CD4-positive, alpha-beta T cell (primary cell): ENCODE measurements at places on chromosomes 12 and 14.
A peak's percentile ranks its signal among the peaks of the same experiment; 100 is the strongest.

DNA sequence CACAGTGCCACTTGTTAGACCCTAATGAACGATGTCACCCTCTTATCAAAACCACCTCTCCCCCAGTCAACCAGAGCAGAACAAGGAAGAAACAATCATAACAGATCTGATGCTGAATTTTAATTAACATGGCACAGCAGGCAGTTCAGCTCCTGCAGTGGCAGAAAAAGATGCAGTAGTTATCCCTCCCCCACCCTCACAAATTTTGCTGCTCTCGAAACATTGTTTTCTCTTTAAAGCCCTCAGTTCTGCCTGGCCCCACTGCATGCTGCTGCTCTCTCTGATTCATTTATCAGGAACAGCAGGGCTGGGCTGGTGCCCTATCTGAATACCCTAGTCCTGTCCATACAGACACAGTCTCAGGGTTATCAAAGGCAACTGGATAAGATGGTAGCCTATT, 12.2 kb downstream of the CCDC175 start:
- no peak for DNase-seq

- no peak for DNase-seq
These were observed 39.6 kb upstream of the SFSWAP start for GRCh38 chr12:131671276-131671675.

DNA sequence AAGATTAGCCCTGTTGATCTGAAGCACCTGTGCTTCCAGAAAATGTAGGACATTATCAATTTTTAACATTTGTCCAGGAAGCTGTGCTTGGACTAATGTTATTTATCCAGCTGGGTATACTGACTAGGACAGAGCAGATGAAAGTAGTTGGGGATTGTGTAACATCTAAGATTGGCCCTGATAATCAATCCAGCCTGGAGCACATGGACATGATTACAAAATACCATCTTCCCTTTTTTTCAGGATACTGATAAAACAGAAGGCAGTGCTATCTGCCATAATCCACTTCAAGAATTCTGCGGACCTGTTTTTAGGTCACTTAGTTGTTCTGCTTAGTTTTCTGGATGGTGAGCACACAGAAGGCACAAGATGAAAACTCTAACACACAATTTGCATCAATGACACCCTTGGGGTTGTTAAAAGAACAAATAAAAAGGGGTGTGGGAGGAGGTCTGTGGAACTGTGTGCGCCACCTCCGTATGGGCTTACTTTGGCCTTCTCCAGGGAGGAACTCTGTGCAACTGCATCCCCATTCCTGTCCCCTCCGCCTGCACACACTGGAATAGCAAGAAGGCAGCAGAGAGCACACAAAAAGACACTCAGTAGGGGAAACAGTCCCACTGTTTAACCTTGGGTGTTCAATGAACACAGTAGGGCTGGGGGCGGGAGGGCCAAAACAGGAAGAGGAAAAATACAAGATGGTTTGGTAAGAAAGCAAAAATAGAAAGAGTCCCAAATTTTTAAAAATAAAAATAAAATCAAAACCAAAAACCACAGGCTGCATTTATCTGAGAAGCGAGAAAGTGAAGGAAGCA, 31.1 kb upstream of the DUSP6 start:
- no peak for DNase-seq

DNA sequence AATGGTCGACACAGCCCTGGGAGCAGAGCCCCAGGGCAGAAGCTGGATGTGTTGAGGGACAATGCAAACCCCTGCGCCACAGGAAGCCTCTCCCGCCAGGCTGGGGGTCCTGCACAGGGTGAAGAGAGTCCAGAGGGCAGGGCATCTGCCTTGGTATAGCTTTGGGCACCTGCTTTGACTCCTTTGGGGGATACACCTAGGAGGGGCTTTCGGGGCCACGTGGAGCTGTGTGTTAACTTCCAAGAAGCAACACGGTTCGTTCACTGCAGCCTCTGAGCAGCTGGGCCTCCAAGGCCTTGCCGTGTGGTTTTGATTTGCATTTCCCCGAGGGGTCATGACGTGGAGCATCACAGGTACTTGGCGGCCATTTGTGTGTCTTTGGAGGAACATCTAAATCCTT, 5.8 kb upstream of the PUS1 start:
- no peak for DNase-seq

DNA sequence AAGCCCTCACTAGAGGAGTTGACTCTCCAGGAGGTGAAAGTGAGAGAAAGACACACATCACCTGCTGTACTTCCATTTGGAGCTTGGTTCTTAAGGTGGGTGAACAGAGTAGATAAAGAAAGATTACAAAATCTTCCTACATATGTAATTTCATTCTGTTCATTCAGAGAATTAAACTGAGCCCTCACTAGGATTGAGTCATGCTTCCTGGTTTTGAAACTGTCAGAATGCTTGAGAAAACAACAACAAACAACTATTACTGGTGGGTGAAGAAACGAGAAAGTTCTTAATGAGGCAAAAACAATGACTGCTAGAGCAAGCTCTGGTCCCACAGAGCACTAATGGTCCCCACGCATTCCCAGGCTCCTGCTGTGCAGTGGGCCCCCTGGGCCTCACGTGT, 841.7 kb downstream of the VRK1 start:
- no peak for DNase-seq

GRCh38 chr14:54899573-54899972, 3.1 kb downstream of the GCH1 start:
- DNase-seq: no peak

DNA sequence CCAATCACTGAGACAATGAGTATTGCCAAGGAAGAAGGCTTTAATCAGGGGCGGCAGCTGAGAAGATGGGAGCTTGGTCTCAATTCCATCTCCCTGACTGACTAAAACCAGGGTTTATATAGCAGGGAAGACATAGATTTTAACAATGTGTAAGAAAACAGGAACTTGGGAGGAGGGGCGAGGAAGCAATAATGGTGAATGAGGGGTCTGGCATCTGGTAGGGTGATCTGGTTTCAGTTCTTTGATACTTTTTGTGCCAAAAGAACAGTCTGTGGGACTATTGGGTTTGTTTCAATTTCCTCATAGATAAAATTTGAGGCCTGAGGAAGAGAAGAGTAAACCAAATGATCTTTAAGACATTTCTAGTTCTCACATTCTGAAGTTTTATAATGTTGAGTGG, 49.2 kb downstream of the FUT8 start:
- DNase-seq: no peak

DNA sequence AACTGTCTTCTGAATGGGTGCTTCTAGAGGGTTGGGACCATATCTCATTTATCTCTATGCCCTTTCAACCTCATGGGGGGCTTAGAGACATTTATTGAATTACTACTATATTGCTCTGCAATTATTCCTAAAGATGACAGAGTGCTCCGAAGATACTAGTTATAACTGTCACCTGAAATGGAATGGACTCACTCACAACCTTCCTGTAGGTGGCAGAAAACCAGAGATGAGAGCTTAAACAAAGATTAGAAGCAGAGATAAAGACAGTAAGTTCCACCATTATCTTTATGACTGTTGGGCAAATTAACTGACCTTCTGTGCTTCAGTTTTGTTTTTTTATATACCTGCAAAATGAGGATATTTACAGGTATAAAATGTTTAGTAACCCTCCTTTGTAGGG, 31.5 kb upstream of the GTF2A1 start:
- no peak for DNase-seq

DNA sequence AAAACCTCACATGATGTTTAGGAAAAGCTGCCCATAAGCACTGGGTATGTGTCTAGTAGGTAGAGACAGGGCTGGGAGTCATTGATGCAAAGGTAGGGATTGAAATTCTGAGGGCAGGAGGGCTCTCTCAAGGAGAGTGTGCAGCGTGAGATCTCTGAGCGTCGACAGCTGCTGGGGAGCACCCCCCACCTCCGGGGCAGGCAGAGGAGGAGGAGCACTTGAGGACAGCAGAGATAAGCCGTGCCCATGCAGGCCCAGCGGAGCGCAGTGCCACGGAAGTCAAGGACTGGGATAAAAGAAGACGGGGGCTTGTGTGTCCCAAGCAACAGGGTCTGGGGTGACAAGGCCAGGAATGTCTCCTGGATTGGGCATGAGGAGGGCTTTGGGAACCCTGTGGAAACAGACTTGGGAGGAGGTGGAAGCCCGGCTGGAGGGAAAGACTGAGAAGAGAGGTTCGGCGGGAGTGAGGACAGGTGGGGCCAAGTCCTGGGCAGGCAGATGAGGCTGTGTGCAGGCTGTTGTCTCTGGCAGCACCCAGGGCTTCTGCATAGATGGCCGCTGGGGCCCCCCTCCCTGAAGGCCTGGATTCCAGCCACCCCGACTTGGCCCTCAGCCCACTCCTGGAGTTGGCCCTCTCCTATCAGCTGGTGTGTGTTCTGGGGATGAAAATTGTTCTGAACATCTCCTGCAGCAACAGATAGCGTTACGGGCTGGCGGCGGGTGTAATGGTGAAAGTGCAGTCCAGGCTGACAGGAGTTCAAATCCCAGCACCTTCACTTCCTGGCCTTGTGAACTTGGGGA, 1.9 kb downstream of the CACNA2D4 start:
- DNase-seq: no peak

DNA sequence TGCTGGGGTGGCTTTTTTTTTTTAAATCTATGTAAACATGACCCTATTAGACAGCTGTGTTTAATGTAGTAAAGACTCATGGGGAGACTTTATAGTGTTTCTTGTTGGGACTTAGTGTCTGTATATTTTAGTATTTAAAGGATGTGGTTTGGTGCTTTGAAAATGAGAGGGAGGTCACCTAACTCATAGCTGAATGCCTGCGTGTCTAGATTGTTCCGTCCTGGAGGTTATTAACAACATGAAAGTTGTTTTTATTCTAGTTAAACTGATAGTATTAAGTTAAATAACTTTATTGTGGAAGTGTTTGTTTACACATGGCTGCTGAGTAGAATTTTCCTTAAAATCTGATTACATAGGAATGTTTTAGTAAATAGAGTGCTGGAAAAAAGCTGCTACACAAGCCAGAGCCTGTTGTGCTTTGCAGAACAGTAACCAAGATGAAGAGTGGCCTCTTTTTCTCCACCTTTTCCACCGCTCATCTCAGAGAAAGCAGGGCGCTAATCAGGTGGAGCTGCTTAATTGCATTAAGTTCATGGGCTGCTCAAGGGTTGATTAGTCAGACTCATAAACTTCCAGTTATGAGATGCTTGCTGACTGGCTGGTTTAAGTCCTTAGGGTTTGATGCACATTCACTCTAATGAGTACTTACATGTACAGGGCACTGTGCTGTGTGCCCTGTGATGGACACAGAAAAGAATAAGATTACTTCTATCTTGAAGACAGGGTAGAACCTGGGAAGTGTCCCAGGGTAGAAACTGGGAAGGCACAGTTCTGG, 62.7 kb downstream of the FBXO34 start:
- DNase-seq: peak; percentile 44

- no peak for DNase-seq
These were observed 74.9 kb downstream of the NTF3 start for GRCh38 chr12:5506821-5507231.

DNA sequence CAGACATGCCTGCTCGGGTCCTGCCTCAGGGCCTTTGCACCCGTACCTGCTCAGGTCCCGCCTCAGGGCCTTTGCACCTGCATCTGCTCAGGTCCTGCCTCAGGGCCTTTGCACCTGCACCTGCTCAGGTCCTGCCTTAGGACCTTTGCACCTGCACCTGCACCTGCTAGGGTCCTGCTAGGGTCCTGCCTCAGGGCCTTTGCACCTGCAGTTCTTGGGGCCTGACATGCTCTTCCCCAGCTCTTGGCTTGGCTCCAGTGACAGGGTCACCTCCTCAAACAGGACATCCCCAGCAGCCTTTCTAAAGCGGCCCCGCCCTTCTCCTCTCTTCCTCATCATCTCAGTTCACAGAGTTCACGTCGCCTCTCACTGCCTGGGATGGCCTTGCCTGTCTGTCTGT, 54.9 kb upstream of the NCOR2 start:
- no peak for DNase-seq

GRCh38 chr12:73308747-73309146, 1036.6 kb downstream of the TRHDE start:
- DNase-seq: no peak

DNA sequence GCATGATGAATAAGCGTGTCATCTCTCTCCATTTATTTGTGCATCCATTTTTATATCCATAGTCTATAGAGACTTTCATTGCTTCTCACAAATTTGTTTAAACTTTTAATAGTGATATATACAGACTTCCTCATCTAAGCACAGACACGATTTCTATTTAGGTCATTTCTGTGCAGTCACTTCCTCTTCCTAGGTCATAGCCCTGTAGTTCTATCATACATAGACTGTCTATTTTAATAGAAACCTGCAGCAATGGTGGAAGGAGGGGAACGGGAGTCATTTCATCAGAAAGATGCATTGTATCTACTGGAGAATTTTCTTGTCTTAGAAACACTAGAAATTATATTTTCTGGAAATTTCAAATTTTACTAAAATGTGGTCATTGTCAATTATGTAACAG, 133.4 kb upstream of the FGD4 start:
- no peak for DNase-seq

- DNase-seq: no peak
These were observed 142.8 kb upstream of the FLRT2 start for GRCh38 chr14:85387181-85387580.

- DNase-seq: no peak
These were observed 56.9 kb downstream of the AMN start for GRCh38 chr14:102979406-102979805.

GRCh38 chr12:65608319-65608916, 215.9 kb upstream of the HMGA2 start:
- DNase-seq: no peak

DNA sequence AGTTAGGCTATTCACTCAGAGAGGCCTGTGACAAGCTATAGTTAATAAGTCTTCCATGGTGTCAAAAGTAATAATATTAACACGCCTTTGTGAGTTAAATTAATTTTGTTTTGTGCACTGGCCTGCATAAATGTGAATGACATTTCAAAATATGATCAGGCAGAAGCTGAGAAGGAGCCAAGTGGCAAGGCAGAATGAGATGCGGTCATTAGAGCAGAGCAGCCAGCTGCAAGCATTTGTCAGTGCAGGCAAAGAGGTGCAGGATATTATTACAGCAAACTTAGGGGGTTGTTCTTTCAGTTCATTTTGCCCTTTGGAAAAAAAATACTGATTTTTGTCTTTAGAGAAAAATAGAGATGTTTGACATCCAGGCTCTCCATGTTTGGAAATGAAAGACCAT, 364.5 kb downstream of the PAWR start:
- no peak for DNase-seq

- no peak for DNase-seq
These were observed 149.0 kb downstream of the CAPZA3 start for GRCh38 chr12:18886962-18887361.

- no peak for DNase-seq
These were observed 505.1 kb upstream of the TMEM132C start for GRCh38 chr12:127761880-127762279.

- no peak for DNase-seq
These were observed 8.2 kb downstream of the NUAK1 start for GRCh38 chr12:106130474-106131113.

- no peak for DNase-seq
These were observed 14.6 kb downstream of the GNPNAT1 start for GRCh38 chr14:52776816-52777215.
